Cardiac atrium fibroblast (primary cell): ENCODE measurements at places on chromosomes 2 and 18. TPM values are rescaled to one million over a fixed set of nuclear protein-coding genes. Genes with fewer than 3 reads are reported as not detected.

Gene OR6B2
- not detected in 2 replicates for total RNA-seq

Gene ABHD1
- not detected in 2 replicates for total RNA-seq

Gene SLC23A3
- total RNA-seq = 0.16 TPM in 1 of 2 replicates, not detected in the other

Gene RND3
- 53.6 and 74.5 TPM in 2 replicates for total RNA-seq

Gene COLEC11
- 25.6 and 47.5 TPM in 2 replicates for total RNA-seq

Gene EMX1
- not detected in 2 replicates for total RNA-seq

Gene NCKAP5
- total RNA-seq = not detected in 2 replicates

Gene CD226
- not detected in 2 replicates for total RNA-seq

Gene PPP1R1C
- total RNA-seq = not detected in 2 replicates

Gene AQP12B
- not detected in 2 replicates for total RNA-seq

Gene UGT1A8
- not detected in 2 replicates for total RNA-seq

Gene FRZB
- total RNA-seq = 0.49 TPM in 1 of 2 replicates, not detected in the other

Gene SIX3
- not detected in 2 replicates for total RNA-seq

Gene MRO
- total RNA-seq = 3.1 and 3.2 TPM in 2 replicates

Gene TNFRSF11A
- total RNA-seq = 0.72 and 2.4 TPM in 2 replicates

Gene MYCN
- total RNA-seq = 0.65 TPM in 1 of 2 replicates, not detected in the other

Gene SCN3A
- under 0.01 TPM in 1 of 2 replicates, not detected in the other for total RNA-seq

Gene ALPG
- total RNA-seq = not detected in 2 replicates

Gene FSHR
- not detected in 2 replicates for total RNA-seq

Gene SERPINB11
- total RNA-seq = not detected in 2 replicates

Gene CNGA3
- total RNA-seq = not detected in 2 replicates

Gene CNTNAP5
- total RNA-seq = not detected in 2 replicates

Gene QPCT
- total RNA-seq = 1.8 and 8.4 TPM in 2 replicates

Gene TMEM200C
- total RNA-seq = not detected in 2 replicates

Gene ELOA2
- total RNA-seq = not detected in 2 replicates
